T-cell (primary cell): ENCODE measurements at places on chromosomes 6 and 20. TPM values are rescaled to one million over a fixed set of nuclear protein-coding genes. Genes with fewer than 3 reads are reported as not detected.

The WFDC2 gene
- not detected for total RNA-seq

The STAU1 gene
- total RNA-seq, result 43.6 TPM

The HLA-DMB gene
- 30.6 TPM for total RNA-seq

The HAO1 gene
- not detected for total RNA-seq

The SULF2 gene
- total RNA-seq, result 1.7 TPM

DNA sequence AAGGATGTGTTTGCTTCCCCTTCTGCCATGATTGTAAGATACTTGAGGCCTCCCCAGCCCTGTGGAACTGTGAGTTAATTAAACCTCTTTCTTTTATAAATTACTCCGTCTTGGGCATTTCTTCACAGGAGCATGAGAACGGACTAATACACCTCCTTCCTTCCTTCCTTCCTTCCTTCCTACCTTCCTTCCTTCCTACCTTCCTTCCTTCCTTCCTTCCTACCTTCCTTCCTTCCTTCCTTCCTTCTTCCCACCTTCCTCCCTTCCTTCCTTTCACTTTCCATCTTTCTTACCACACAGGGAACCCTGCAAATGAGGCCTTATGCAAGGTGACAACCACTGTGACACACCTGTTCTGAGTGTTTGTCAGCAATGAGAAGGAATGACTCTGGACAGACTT lies 141.3 kb upstream of the EXOC2 start:
- no peak for DNase-seq
- no peaks in the 10 kb centered on the region for H3K27me3 ChIP-seq
- H3K27ac ChIP-seq, result no peak overlapping the region
- no peaks in the 10 kb centered on the region for H3K4me1 ChIP-seq
- no peak overlapping the region for H3K4me3 ChIP-seq
- H3K36me3 ChIP-seq, result no peaks in the 10 kb centered on the region

- no peak overlapping the region for H3K4me3 ChIP-seq
- H3K4me1 ChIP-seq, result no peaks in the 10 kb centered on the region
- H3K27me3 ChIP-seq, result peaks cover 33% of the 10 kb centered on the region
- no peaks in the 10 kb centered on the region for H3K36me3 ChIP-seq
- no peak for DNase-seq
- no peak overlapping the region for H3K27ac ChIP-seq
Measured at GRCh38 chr20:38337561-38338140, 8.6 kb upstream of the LBP start.

DNA sequence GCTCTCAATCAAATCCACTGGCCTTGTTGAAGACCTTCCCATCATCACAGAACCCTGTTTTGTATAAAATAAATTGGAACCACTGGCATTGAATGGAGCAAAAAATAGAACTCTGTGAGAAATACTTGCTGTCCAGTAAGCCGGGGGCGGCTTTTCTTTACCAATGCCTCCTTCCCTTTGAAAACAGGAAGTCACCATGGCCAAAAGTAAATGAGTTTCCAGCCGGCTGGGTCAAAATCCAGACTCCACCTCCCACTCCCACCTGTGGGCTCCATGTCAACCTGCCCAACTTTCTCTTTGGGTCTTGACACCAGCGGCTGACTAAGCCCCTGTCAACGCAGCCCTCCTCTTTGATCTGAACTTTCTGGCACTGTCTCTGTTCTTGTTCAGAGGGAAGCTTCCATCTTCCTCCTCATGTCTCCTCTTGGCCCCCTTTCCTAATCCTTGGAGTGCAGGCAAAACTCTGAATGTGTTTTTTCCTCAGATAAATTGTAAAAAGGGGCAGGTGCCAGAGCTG lies 95.2 kb downstream of the TFAP2C start:
- no peaks in the 10 kb centered on the region for H3K4me1 ChIP-seq
- no peak overlapping the region for H3K27ac ChIP-seq
- peaks cover 3% of the 10 kb centered on the region for H3K27me3 ChIP-seq
- no peak overlapping the region for H3K4me3 ChIP-seq

DNA sequence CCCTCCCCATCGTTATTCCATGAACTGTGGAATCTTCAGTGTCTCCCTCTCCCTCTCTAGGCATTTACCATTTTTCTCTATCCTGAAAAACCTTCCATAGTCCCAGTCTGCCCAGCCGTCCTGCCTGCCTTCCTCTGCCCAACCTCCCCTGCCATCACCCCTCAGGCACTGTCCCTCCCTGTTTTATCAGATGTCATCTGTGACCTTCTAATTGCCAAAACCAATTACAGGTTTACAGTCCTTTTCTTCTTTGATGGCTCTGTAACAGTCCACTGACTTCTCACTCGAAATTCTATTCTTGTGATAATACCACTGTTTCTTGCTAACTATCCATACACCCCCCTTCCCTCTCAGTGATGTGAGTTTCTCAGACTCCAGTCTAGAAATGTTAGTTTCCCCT lies 2.3 kb upstream of the SLC23A2 start:
- no peak overlapping the region for H3K27ac ChIP-seq
- no peak overlapping the region for H3K4me3 ChIP-seq
- H3K27me3 ChIP-seq, result no peaks in the 10 kb centered on the region
- peaks cover 31% of the 10 kb centered on the region for H3K4me1 ChIP-seq

- peaks cover 15% of the 10 kb centered on the region for H3K4me1 ChIP-seq
- no peak overlapping the region for H3K27ac ChIP-seq
- no peaks in the 10 kb centered on the region for H3K36me3 ChIP-seq
- peaks cover 4% of the 10 kb centered on the region for H3K27me3 ChIP-seq
- no peak for DNase-seq
Measured at GRCh38 chr20:13223736-13224520, 2.9 kb downstream of the ISM1 start.

DNA sequence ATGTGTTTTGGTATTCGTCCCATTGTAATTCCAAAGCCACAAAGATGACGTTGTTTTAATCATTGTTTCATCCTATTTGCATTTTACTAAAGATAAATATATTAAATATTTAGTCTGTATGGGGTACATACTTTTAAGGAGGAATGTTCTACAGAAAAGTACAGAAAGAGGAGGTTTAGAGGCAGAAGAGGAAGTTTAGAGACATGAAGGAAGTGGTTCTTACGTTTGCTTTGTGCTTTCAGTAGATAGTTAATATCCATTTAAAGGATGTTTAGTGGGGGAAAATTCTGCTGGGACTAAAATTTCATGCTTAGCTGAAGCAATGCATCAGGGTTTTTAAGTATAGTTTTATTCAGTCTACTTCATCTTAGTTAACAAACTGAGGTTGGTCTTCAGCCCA lies 116.6 kb downstream of the CRYBG1 start:
- H3K4me1 ChIP-seq, result peaks cover 3% of the 10 kb centered on the region
- no peak overlapping the region for H3K27ac ChIP-seq
- no peaks in the 10 kb centered on the region for H3K27me3 ChIP-seq
- H3K36me3 ChIP-seq, result no peaks in the 10 kb centered on the region

DNA sequence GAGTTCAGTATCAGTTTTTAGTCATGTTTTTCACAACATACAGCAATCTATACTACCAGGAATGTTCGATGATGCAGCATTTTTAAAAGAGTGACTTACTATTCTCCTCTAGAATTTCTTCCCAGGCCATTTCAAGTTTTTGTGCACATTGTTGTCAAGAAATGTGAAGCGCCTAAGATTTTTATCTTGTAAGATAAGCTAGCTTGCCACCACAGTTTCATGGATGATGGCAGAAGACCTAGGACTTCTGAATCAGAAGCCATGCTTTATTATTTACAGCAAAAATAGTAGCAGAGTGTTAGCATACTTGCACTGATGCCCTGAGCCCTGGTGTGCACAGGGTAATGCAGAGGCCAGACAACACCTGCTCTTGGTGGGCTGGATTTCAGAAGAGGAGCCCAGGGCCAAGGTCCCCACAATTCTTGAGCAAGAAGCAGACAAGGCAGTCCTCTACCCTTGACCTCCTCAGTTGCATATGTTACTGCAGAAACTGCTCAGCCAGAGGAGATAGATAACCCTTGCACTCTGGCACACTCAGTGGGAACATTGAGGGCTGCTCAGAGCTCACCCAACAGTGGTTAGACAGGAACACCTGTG lies 99.2 kb downstream of the QKI start:
- no peak overlapping the region for H3K27ac ChIP-seq
- no peak overlapping the region for H3K4me3 ChIP-seq
- DNase-seq, result no peak
- no peaks in the 10 kb centered on the region for H3K4me1 ChIP-seq
- H3K36me3 ChIP-seq, result no peaks in the 10 kb centered on the region
- H3K27me3 ChIP-seq, result no peaks in the 10 kb centered on the region
